ENCODE measurements at places on chromosomes 16 and 17.

DNA sequence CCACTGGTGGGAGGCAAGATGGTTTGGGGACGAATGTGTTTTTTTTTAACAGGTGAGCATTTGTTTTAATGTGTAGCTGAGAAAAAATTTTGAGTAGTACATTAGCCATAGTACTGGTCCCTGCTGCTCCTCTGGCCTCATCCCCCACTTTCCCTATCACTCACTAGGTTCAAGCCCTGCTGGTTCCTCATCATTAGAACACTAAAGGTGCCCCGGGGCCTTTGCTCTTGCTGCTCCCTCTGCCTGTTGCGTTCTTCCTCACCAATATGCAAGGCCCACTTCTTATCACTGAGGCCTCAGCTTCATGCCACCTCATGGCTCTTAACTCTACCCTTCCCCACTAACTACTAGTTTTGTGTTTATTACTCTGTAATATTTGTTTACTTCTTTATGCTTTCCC, 74.5 kb downstream of the GNAO1 start:
- DNase-seq: no peak

- DNase-seq: no peak
Observed at GRCh38 chr17:17134957-17135333, 71.2 kb downstream of the PLD6 start.

GRCh38 chr17:156946-157345, 19.6 kb downstream of the SCGB1C2 start:
- DNase-seq: no peak

DNA sequence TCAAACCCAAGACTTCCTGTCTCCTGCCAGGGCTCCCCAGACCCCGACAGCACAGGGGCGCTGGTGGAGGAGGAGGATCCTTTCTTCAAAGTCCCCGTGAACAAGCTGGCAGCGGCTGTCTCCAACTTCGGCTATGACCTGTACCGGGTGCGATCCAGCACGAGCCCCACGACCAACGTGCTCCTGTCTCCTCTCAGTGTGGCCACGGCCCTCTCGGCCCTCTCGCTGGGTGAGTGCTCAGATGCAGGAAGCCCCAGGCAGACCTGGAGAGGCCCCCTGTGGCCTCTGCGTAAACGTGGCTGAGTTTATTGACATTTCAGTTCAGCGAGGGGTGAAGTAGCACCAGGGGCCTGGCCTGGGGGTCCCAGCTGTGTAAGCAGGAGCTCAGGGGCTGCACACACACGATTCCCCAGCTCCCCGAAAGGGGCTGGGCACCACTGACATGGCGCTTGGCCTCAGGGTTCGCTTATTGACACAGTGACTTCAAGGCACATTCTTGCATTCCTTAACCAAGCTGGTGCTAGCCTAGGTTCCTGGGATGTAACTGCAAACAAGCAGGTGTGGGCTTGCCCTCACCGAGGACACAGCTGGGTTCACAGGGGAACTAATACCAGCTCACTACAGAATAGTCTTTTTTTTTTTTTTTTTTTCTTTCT, 8.1 kb downstream of the SERPINF1 start:
- DNase-seq: peak; percentile 86

DNA sequence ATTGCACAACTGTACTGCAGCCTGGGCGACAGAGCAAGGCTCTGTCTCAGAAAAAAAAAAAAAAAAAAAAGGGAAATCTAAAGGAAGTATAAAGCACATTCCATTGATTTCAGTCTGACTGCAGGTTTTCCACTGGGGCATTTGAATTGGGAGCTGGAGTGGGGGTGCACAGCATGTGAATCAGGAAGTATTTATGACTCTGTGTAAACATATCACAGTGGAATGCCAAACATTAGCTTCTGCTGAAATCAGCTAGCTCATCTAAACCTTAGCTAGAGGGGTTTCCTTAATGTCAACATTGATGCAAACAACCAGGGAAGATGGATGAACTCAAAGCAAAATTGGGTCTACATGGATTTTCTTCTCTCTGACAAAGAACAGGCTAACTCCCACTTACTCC, 641.0 kb upstream of the EEF2KMT start:
- peak; percentile 16 for DNase-seq

DNA sequence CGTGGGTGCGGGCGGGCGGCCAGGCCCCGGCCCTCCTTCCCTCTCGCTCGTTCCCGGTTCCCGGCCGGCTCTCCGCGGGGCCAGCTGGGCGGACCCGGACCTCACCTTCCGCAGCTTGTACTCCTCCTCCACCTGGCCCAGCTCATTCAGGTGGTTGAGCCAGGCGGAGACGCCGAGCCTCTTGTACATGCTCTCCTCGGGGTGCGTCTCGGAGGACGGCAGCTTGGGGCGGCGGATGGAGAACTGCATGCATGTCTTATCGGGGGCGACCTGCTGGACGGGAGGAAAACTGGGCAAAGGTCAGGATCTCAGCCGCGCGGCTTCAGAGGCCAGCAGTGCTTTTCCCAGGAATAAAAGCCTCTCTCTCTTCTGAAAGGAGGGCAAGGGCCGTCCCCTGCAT, 85.4 kb downstream of the TBC1D16 start:
- DNase-seq: peak; percentile 69

GRCh38 chr17:4180791-4181190, 37.8 kb downstream of the CYB5D2 start:
- no peak for DNase-seq

GRCh38 chr16:4093495-4094126, 22.6 kb downstream of the ADCY9 start:
- DNase-seq: peak; percentile 40

GRCh38 chr16:12341966-12342365, 365.4 kb downstream of the SNX29 start:
- no peak for DNase-seq

DNA sequence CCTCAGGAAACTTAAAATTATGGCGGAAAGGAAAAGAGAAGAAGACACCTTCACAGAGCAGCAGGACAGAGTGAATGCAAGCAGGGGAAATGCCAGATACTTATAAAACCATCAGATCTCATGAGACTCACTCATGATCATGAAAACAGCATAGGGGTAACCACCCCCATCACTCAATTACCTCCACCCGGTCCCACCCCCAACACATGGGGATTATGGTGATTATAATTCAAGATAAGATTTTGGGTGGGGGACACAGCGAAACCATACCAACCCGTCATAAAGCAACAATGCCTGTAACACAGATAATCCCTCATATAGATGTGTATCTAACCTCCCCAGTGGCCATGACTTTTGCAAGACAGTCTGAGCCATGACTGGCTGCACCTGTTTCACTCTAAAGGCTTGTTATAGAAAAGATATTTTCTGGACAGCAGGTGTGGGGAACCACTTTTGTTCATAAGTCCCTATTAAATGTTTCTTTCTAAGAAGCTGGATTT, 7.0 kb upstream of the GSDMA start:
- DNase-seq: no peak

- DNase-seq: no peak
Observed at GRCh38 chr17:66755101-66755943, 79.6 kb upstream of the CACNG5 start.

- peak; percentile 91 for DNase-seq
Observed at GRCh38 chr17:76523084-76524037, 14.1 kb downstream of the CYGB start.

- no peak for DNase-seq
Observed at GRCh38 chr16:66263973-66264310, 102.5 kb upstream of the CDH5 start.

GRCh38 chr16:65525707-65526106, 403.8 kb upstream of the CDH11 start:
- no peak for DNase-seq

GRCh38 chr16:82682767-82683166, 56.0 kb downstream of the CDH13 start:
- DNase-seq: no peak

- DNase-seq: no peak
Observed at GRCh38 chr17:29621751-29622194, 939 bp downstream of the CORO6 start.

DNA sequence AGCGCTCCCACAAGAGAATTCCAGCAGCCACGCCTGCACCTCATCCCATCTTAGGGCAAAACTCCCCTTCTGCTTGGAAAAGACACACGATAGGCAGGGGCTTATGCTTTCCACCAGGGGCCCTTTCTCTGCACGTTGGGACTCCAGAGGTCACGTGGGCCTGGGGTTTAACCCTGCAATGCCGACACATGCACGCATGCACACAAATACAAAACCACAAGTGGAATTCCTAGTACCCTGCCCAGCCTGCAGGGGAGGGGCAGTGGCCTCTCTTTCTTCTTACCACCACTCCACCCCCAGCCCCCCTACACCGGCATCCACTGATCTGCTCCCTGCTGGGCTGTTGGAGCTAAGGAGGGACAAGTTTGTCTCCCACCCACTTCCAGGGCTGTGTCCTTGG, 16.8 kb upstream of the CCDC182 start:
- no peak for DNase-seq

DNA sequence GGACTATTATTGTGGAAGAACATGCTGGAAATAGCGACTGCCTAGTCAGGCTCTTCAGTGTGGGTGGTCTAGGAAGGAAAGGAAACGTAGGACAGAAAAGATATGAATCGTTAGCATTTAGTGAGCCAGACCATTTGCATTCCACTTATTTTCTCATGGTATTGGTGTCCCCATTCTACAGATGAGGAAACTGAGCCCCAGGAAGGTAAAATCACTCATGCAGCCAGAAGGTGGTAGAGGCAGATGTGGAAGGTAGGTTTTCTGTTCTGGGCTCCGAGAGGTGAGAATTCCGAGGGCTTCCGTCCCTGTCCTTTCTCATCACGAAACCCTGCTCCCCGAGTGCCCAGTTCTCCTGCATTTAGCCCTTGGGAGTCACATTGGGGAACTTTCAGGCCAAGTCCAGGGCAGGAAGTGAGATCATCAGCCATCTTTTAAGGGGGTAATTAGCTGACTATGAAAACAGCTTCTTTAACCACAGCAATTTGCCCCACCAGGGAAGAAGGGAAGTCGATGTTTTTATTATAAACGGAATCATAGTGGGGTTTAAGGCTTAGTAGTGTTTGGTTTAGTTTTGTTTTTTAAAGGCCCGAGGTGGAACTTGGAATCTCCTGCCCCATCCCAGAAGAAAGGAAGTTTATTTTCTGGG, 110.7 kb upstream of the IRX3 start:
- DNase-seq: no peak

- peak; percentile 24 for DNase-seq
Observed at GRCh38 chr17:18185832-18186626, 2.4 kb downstream of the ALKBH5 start.

- no peak for DNase-seq
Observed at GRCh38 chr17:44006272-44006597, 1.8 kb downstream of the NAGS start.

- no peak for DNase-seq
Observed at GRCh38 chr17:76136276-76137000, 4.6 kb downstream of the FOXJ1 start.

DNA sequence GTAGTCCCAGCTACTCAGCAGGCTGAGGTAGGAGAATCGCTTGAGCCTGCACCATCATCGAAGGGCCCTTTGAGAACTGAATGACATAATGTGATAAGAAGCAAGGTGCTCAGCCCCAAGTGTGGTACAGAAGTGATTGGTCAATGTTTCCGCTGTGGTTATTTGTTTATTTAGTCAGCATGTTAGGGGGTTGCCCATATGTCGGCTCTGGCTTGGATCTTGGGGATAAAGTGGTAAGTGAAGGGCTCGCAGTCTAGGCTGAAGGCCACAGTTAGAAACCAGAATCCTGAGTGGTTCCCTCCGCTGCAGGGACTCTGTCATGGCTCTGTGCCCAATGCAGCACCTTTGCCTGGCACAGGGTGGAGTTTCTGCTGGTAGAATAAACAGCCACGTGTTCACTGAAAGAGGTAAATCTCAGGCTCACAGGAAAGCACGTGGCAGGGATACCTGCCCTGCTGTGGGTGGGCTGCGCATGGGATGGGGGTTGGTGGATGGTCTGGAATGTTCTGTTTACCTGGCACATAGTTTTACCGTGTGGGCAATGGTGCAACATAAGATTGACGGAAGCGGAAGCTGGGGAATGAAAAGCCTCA, 35.4 kb downstream of the SYT17 start:
- DNase-seq: peak; percentile 30

- DNase-seq: no peak
Observed at GRCh38 chr16:69073181-69073702, 32.2 kb upstream of the HAS3 start.

GRCh38 chr17:79371984-79372383, 238.9 kb downstream of the RBFOX3 start:
- no peak for DNase-seq

- DNase-seq: peak; percentile 93
Observed at GRCh38 chr17:7685533-7686221, 1.6 kb downstream of the TP53 start.
